ENCODE measurements at places on chromosomes 11 and 22.

- DNase-seq: no peak
Observed at GRCh38 chr22:43722444-43722843, 89.7 kb downstream of the EFCAB6 start.

DNA sequence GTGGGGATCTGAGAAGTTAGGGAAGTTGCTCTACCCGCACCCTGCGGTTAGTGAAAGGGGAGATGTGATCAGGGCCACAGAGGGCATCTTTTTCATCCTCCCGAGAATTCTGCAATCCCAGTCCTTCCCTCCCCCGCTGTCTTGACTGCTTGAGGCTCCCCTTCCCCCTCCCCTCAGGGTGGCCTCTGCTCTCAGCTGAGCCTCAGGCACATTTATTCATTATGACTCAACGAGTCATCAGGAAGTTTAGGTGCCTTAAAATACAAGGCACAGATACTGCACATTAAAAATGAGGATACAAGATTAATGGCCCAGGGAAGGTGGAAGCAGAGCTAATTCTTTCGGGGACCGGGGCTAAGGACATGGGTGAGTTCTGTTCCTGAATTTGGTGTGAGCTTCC is 104.0 kb downstream of the CACNA1I start:
- peak; percentile 26 for DNase-seq

- no peak for DNase-seq
Observed at GRCh38 chr11:41872426-41872825, 413.0 kb upstream of the LRRC4C start.

DNA sequence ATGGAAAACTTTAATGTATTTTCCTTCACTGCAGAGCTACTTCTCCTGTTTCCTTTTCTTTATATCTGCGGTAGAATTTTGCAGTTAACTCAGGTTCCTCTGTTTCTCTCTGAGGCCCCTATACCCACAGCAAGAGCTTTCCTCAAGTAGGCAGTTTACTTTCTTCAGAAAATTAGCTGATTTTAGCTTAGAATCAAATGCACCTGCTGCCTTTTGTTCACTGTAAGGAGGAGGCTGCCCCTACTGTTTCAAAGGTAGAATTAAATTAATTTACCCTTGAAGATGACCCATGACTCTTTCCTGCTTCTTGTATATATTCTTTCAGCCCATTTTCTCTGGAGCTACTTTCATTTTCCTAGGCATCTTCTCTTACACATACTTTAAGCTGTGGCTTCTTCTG is 68.7 kb upstream of the GDPD4 start:
- no peak for DNase-seq

- no peak for DNase-seq
Observed at GRCh38 chr11:76241243-76242000, 35.1 kb upstream of the WNT11 start.

GRCh38 chr22:44999687-45000086 is 10.1 kb downstream of the PHF21B start:
- DNase-seq: no peak

DNA sequence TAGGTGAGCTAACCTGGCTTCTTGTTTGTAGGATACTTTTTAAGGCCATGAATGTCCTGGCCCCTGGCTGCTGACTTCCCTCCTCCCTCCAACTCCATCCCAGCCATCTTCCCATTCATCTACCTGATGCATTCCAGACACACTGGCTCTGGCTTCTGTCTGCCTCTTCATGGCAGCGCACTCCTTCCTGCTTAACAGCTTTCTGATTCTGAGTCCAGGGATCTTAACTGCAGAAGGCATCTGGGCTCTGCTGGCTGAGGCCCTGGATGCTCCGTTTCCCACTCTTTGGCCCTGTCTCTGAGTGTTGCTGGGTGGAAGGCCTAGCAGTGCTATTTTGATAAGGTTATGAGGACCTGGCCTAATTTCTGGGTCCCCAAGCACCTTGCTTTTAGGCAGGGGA is 1.8 kb upstream of the THY1 start:
- DNase-seq: no peak

GRCh38 chr22:44183287-44183588 is 2.5 kb downstream of the PARVG start:
- DNase-seq: no peak

- DNase-seq: peak; percentile 77
Observed at GRCh38 chr11:102497061-102497460, 33.5 kb downstream of the MMP7 start.

DNA sequence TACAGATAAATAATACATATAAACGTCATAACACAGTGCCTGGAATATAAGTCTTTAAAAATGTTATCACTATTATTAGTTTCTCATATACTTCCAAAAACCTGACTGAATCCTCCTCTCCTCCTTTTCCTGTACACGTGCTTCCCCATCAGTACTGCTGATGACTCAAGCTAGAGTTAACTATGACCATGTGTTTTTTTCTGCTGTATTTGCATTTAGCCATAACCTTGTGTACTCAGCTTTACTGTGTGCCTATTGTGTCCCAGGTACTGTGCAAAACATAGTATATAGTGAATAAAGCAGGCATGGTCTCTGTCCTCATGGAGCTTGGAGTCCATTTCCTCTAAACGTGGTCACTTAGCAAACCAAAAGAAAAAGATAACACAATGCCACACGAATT is 56.5 kb upstream of the ARHGAP32 start:
- DNase-seq: peak; percentile 80

GRCh38 chr22:36387709-36387958 is 133 bp downstream of the MYH9 start:
- DNase-seq: no peak

- no peak for DNase-seq
Observed at GRCh38 chr22:17258015-17258787, 39.0 kb upstream of the ADA2 start.

- DNase-seq: no peak
Observed at GRCh38 chr11:38582151-38582550, 1984.1 kb upstream of the RAG2 start.

- no peak for DNase-seq
Observed at GRCh38 chr11:92623055-92623454, 346.4 kb upstream of the MTNR1B start.

DNA sequence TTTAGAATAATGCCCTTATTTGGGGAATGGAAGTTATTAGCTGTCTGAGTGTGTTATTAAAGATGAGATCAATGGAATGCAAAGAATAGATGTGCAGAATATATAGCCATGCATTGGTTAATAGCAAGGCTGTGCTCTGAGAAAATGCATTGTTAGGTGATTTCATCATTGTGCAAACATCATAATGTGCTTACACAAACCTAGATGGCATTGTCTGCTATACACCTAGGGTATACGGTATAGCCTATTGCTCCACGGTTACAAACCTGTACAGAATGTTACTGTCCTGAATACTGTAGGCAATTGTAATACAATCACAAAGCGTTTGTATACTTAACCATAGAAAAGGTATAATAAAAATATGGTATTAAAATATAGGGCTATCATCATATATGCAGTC is 25.5 kb downstream of the SLC5A12 start:
- DNase-seq: no peak

- DNase-seq: no peak
Observed at GRCh38 chr11:64353715-64354506, 5.1 kb upstream of the RPS6KA4 start.

GRCh38 chr22:35840302-35840739 is 122.6 kb downstream of the APOL5 start:
- peak; percentile 98 for DNase-seq

DNA sequence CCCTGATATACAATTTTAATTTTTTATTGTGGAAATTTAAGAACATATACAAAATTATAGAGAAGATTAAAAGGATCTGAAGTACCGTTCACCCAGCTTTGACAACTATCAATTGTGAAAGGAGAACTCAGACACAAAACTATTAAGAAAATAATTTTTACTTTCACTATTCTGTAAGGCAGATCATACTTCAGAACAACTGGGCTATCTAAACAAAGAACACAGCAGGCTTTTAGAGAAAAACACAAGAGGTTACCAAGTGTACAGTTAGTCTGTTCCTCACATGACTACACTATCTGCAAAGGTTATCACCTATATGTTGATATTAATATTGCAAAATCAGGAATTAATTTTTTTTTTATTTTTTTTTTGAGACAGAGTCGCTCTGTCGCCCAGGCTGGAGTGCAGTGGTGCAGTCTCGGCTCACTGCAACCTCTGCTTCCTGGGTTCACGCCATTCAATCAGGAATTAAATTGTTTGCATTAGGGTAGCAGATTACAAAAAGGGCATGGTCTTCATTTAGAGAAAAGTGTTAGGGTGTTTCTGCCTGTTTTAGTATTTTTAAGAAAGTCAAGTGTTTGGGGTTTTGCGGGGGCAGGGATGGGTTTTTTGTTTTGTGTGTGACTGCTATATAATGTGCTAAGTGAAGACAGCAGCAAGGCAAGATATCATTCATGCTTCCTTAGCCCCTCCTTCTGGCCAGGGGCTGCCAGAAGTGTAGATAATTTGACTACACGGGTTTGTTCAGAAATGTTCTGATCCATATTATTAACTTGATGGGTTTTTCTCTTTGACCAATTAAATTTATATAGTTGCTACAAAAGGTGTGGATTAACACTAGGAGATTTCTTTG is 27.6 kb upstream of the SIK2 start:
- no peak for DNase-seq

DNA sequence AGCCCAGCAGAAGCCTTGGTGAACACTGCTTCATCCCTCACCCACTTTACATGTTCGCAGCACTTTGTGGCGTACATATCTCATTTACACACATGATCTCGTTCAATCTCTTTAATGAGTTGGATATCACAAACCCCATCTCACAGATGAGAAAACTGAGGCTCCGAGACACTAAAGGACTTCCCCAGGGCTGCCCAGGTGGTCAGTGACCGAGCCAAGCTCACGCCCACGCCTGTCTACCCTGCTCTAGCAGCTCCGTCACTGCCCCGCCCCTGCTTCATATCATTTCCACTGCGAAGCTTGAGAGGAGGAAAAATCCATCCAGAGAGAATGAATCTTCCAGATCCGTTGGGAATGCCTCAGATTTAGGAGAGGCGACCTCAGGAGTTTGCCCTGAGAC is 11.8 kb upstream of the DSCAML1 start:
- no peak for DNase-seq

GRCh38 chr11:76376746-76377558 is 4.0 kb downstream of the THAP12 start:
- no peak for DNase-seq

DNA sequence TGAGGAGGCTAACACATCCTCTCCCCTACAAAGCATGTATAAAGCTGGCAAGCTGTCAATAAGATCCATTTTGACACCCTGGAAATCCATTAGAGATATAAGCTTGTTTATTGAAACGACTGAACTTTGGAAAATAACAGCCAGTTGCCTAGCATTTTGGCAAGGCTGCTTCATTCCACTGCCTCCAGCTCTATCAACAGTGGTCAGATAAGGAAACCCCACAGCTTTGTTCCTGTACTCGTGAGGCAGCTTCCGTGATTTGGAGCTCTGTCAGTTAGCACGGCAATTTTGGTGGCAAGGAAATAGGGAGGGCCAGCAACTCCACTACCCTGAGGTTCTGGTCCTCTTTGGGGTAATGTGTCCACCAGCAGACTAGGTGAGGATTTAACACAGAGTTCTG is 2.0 kb upstream of the OR51S1 start:
- DNase-seq: peak; percentile 47

- peak; percentile 53 for DNase-seq
Observed at GRCh38 chr11:46122945-46123715, 1.9 kb upstream of the PHF21A start.

- DNase-seq: peak; percentile 91
Observed at GRCh38 chr11:130908770-130909625, 7.3 kb downstream of the SNX19 start.

DNA sequence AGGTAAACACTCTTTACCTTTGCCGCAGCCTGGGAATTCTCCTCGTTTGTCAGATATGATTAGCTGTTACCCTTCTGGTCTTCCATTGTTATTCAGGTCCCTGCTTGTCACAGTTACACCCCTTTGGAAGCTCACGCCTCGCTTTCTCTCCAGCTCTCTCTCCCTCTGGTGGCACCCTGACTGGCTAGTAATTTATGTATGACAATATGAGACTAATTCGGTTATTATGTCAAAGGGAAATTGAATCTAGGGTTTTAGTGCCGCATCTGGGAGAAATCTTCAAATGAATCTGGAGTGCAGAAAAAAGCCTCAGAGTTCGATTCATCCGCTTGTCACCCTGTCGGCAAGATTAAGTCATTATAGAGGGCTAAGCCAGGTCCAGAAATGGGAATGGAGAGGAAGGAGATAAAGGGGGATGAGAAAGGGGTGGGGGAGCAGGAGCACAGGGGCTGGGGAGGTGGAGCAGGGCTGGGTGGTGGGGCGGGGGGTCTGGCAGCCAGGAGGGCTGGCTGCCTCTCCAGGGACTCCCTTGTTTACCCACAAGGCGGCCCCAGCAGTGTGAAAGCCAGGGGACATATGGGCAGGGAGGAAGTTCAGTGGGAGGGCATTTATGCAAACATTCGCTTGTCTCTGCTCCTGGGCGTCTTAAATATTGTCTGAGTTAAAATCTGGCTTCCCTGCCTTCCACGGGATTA is 179.0 kb upstream of the NECTIN1 start:
- DNase-seq: no peak

DNA sequence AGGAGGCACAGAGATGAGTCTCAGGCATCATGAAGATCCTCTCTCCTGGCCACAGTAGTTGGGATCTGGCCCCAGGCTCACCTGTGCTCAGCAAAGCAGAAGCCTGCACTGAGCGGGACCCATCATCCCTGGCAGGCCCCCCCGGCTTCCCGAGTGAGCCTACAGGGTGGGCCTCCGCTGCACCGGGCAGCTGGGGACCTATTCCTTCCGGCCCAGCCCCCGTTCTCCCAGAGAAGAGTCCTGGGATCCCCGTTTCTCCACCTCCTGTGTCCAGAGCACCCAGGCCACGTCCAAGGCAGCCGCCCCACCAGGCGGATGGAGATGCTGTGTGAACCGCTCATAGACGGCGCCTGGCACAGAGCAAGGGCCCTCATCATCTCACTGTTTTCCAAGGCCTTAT is 52.5 kb downstream of the ANO1 start:
- DNase-seq: no peak

DNA sequence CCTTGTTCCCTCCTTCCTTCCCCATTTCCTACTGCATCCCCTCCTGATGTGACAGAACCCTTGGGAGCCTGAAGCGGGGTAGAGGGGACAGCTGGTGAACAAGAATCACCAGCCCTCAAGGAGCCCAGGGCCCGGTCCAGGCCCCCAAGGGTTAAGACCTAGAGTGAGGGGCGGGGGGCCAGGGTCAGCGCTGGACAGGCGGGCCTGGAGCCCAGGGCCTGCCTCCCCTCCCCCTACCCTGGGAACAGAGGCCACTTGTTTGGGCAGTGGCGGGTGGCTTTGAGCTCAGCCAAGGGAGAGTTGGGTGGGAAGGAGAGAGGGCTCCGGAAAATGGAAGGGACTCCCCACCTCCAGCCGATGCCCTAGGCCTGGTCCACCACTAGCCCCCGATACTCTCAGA is 2.1 kb downstream of the ARAP1 start:
- DNase-seq: no peak
